ENCODE measurements at places on chromosomes 12 and 14. TPM values are rescaled to one million over a fixed set of nuclear protein-coding genes. Genes with fewer than 3 reads are reported as not detected.

Gene PLXNC1
- 15.3 TPM for total RNA-seq

Gene FAIM2
- total RNA-seq = 1.8 TPM

Gene SLC11A2
- total RNA-seq = 58.7 TPM

Gene PTPN21
- total RNA-seq = 32.9 TPM

Gene LRRC10
- not detected for total RNA-seq

Gene CCDC63
- not detected for total RNA-seq

Gene SMIM41
- total RNA-seq = not detected

Gene RERGL
- total RNA-seq = 7.9 TPM

Gene COX8C
- 0.52 TPM for total RNA-seq

Gene CCDC198
- total RNA-seq = not detected

Gene PZP
- total RNA-seq = 0.57 TPM

Gene CRACR2A
- total RNA-seq = 5.1 TPM

Gene FGD6
- total RNA-seq = 11.4 TPM

Gene ABCB9
- total RNA-seq = 5.3 TPM

Gene RPL10L
- not detected for total RNA-seq

Gene CLEC4D
- 0.71 TPM for total RNA-seq

Gene TRPV4
- total RNA-seq = 1.1 TPM

Gene TMEM63C
- not detected for total RNA-seq

Gene OR4E1
- not detected for total RNA-seq

Gene ADCY4
- total RNA-seq = 36.0 TPM

Gene CLEC4A
- total RNA-seq = 2.8 TPM

Gene GARIN6
- total RNA-seq = not detected

Gene SSTR1
- 0.74 TPM for total RNA-seq

Gene IFNG-AS1
- not detected for total RNA-seq

Gene CLEC9A
- total RNA-seq = not detected

Gene EML5
- 1.1 TPM for total RNA-seq

Gene TPPP2
- total RNA-seq = not detected

Gene SERPINA1
- 10.3 TPM for total RNA-seq

Gene COL2A1
- not detected for total RNA-seq

Gene SMOC1
- total RNA-seq = 7.1 TPM

Gene METTL3
- total RNA-seq = 26.4 TPM

Gene SLCO1B1
- total RNA-seq = not detected

Gene SVOP
- not detected for total RNA-seq

Gene GLT1D1
- 0.67 TPM for total RNA-seq

Gene ADAMTS20
- not detected for total RNA-seq

Gene CLEC2A
- not detected for total RNA-seq

Gene BICDL1
- total RNA-seq = 0.57 TPM

Gene CDKN3
- 1.4 TPM for total RNA-seq

Gene OR11H7
- total RNA-seq = not detected

Gene BDKRB1
- 0.24 TPM for total RNA-seq

Gene SIX1
- 4.3 TPM for total RNA-seq

Gene RNF212B
- total RNA-seq = not detected

Gene GLS2
- 0.24 TPM for total RNA-seq

Gene NYNRIN
- total RNA-seq = 13.1 TPM

Gene ABHD12B
- total RNA-seq = not detected

Gene FMNL3
- 27.9 TPM for total RNA-seq

Gene NFATC4
- total RNA-seq = 87.2 TPM

Measured in posterior vena cava (tissue), 2 donors.